Glutamatergic neuron (in vitro differentiated cells): ENCODE measurements at places on chromosomes 5 and 9.

GRCh38 chr9:77883846-77884771 lies 147.5 kb downstream of the GNAQ start:
- H3K4me3 ChIP-seq: no peak overlapping the region
- H3K27ac ChIP-seq: no peak overlapping the region
- H3K27me3 ChIP-seq: peaks cover 4% of the 10 kb centered on the region
- H3K4me1 ChIP-seq: peaks cover 18% of the 10 kb centered on the region
- DNase-seq: peak; percentile 25

DNA sequence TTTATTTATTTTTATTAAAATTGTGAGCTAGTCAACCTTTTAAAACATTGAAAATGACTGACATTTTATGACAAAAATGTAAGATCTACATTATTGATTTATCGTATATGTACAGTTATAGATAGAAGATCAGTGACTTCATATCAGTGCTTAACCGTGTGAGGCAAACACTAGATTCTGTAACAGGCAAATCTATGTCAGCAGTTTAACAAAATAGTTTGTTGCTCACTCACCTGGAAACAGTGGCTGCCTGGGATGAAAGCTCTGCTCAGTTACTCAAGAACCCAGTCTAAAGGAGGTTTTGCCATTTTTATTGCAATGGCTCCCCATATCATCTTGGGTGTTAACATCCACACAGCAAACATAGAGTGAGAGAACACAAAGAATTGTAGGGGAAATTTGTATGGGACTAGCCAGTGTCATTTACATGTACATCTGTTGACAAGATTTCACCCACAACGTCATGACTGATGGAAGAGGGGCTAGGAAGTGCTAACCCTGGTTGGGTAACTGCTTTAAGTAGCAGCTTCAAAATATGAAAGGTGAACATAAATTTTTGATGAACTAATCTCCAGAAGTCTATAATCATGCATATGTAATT lies 49.0 kb downstream of the SGCD start:
- H3K27ac ChIP-seq: no peak overlapping the region
- H3K4me1 ChIP-seq: peaks cover 6% of the 10 kb centered on the region
- H3K27me3 ChIP-seq: no peaks in the 10 kb centered on the region

GRCh38 chr5:58933891-58934628 lies 351.2 kb downstream of the RAB3C start:
- H3K36me3 ChIP-seq: no peaks in the 10 kb centered on the region
- DNase-seq: no peak
- no peak overlapping the region for H3K4me3 ChIP-seq
- peaks cover 3% of the 10 kb centered on the region for H3K27me3 ChIP-seq

- no peak for DNase-seq
- H3K4me1 ChIP-seq: peaks cover 15% of the 10 kb centered on the region
- H3K4me3 ChIP-seq: no peak overlapping the region
These were observed 174.5 kb downstream of the AOPEP start for GRCh38 chr9:94901019-94901363.

- H3K27me3 ChIP-seq: no peaks in the 10 kb centered on the region
- H3K36me3 ChIP-seq: no peaks in the 10 kb centered on the region
- H3K27ac ChIP-seq: no peak overlapping the region
- H3K4me1 ChIP-seq: no peaks in the 10 kb centered on the region
- no peak overlapping the region for H3K4me3 ChIP-seq
- DNase-seq: no peak
These were observed 193.8 kb downstream of the SMARCA2 start for GRCh38 chr9:2208991-2209390.

DNA sequence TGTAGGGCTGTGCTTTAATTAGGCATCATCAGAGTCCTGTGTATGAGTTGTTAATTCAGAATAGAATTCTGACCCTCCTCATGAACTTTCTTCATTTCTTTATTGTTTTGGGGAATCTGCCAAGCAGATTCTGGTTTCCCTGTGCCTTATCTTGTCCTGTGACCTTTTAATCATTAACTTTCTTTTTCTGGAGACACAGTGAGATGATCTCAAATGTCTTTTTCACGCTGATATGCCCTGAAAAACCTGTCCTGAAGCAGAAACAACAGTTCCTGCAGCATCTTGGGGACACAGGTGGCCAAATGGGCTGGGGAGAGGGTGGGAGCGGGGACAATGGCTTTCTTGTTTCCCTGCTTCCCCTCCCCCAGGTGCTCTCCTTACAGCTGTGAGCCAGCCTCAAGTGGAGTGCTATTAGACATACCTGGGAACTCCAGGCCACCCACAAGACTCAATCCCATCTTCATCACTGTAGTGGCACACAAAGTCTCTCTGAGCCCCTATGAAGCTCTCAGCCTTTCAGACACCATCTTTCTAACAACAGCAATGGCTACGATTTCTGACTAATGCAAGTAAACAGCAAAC lies 213.8 kb downstream of the ATP10B start:
- no peak overlapping the region for H3K4me3 ChIP-seq
- H3K27ac ChIP-seq: no peak overlapping the region
- no peaks in the 10 kb centered on the region for H3K4me1 ChIP-seq
- H3K36me3 ChIP-seq: no peaks in the 10 kb centered on the region
- H3K27me3 ChIP-seq: no peaks in the 10 kb centered on the region
- DNase-seq: no peak

DNA sequence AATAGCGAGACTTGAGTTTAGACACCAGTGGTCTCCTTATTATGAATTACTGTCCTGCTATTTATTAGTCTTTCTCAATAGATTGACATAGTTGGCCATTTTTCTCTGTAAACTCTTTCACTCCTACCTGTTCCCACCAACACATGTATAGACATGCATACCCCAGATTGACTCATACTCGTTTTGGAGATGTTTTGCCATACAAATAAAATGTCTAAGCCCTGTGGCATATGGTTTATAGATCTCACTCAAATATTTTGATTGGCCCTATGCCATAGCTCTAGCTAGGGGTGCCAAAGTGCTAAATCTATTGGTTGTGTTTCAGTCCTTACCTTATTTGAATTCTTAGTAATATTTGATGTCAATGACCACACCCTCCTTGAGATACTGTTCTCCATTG lies 42.3 kb downstream of the CAMK4 start:
- no peak overlapping the region for H3K27ac ChIP-seq
- H3K4me3 ChIP-seq: no peak overlapping the region
- H3K36me3 ChIP-seq: no peaks in the 10 kb centered on the region
- DNase-seq: no peak
- H3K27me3 ChIP-seq: peaks cover 3% of the 10 kb centered on the region

- H3K4me1 ChIP-seq: peaks cover 4% of the 10 kb centered on the region
- H3K27me3 ChIP-seq: peaks cover 12% of the 10 kb centered on the region
These were observed 1.5 kb downstream of the PIP5K1B start for GRCh38 chr9:68706363-68707201.

DNA sequence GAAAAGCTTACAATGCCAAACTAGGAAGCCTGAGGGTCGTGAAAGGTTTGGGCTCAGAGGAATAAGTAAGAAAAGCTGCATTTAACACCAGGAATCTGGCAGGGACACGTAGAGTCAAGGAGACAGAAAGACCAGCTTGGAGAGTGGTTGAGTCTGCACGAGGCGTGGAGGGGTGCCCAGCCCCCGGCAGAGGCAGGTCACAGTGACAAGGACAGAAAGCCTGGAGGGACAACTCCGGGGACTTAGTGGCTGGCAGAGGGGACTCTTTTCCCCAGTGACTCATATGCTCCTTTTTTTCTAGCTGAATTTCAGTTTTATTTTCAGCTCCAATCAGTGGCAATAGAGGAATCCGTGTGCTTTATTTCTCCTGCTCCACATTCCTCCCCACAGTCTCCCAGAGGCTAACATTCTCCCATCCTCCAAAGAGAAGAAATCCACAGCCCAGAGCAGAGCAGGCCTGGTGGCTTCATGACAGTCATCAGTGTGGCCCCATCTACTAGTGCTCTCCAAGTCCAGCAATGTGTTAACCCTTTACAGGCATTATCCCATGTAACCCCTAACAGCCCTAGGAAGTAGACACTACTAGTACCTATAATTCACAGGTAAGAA lies 80.7 kb downstream of the KCNIP1 start:
- no peak overlapping the region for H3K27ac ChIP-seq
- no peak overlapping the region for H3K4me3 ChIP-seq

DNA sequence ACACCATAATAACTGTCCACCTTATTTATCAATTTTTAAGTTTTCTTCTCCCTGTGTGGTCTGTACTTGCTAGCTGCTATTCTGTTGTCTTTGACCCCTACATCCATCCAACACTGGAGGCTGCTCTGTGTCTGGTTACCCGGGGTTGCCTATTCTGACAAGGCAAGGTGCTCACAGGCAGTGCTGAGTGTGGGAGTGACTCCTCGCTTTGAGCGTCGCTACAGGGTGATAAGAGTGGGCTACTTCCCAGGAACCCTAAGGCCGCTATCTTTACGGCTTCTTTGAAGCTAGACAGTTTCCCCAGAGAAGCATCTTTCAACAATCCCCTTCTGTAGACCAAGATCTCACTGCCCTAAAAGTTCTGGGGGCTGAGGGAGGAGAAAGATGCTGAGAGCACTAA lies 35.3 kb downstream of the NSUN2 start:
- H3K27ac ChIP-seq: no peak overlapping the region
- peaks cover 18% of the 10 kb centered on the region for H3K36me3 ChIP-seq
- H3K4me3 ChIP-seq: no peak overlapping the region
- DNase-seq: no peak
- peaks cover 9% of the 10 kb centered on the region for H3K27me3 ChIP-seq
- H3K4me1 ChIP-seq: peaks cover 33% of the 10 kb centered on the region

DNA sequence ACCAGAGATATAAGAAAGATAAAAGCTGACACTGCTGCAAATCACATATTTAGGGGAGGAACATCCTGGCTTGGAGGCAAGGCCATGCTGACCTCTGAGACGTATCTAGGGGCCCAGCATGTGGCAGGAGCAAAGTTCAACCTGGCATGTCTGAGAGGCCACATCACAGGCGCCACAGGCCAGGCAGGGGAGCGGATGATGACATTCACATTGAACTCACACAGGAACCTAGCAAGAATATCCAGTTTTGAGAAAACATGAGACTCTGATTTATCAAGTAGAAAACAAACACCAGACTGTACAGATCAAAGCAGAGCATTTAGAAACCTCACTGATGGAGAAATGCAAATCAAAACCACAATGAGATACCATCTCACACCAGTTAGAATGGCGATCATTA lies 64.2 kb upstream of the STK32A start:
- no peak for DNase-seq
- no peaks in the 10 kb centered on the region for H3K36me3 ChIP-seq
- no peak overlapping the region for H3K4me3 ChIP-seq
- H3K27me3 ChIP-seq: no peaks in the 10 kb centered on the region
- H3K4me1 ChIP-seq: no peaks in the 10 kb centered on the region

DNA sequence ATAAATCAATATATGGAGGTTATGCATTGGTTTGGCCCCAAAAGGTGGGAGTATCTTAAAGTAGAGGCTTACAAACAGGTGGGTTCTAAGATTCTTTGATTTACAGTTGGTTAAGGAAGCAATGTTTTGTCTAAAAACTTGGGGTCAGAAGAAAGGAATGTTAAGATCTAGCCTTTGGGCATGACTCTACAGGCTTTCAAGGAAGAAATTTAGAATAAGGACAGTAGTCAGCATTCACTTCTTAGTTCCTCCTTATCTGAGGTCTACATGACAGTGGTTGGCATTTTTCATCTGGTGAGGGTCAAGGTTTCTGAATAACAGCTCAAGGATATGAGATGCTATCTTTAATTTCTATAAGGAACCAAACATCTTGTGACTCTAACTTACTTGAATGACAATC lies 122.8 kb downstream of the CAMK4 start:
- no peaks in the 10 kb centered on the region for H3K27me3 ChIP-seq
- H3K4me3 ChIP-seq: no peak overlapping the region

GRCh38 chr5:149060325-149060724 lies 2.5 kb downstream of the SH3TC2 start:
- DNase-seq: no peak
- no peaks in the 10 kb centered on the region for H3K27me3 ChIP-seq
- H3K27ac ChIP-seq: no peak overlapping the region
- H3K4me1 ChIP-seq: no peaks in the 10 kb centered on the region
- no peaks in the 10 kb centered on the region for H3K36me3 ChIP-seq

- no peak overlapping the region for H3K4me3 ChIP-seq
- H3K4me1 ChIP-seq: no peaks in the 10 kb centered on the region
- H3K36me3 ChIP-seq: no peaks in the 10 kb centered on the region
- H3K27me3 ChIP-seq: peaks cover 1% of the 10 kb centered on the region
These were observed 124.1 kb upstream of the KCNN2 start for GRCh38 chr5:114237766-114238165.

GRCh38 chr5:153601377-153601776 lies 110.9 kb downstream of the GRIA1 start:
- no peak overlapping the region for H3K4me3 ChIP-seq
- H3K36me3 ChIP-seq: no peaks in the 10 kb centered on the region
- no peak for DNase-seq
- no peak overlapping the region for H3K27ac ChIP-seq
- peaks cover 2% of the 10 kb centered on the region for H3K27me3 ChIP-seq

- no peak for DNase-seq
- peaks cover 2% of the 10 kb centered on the region for H3K4me1 ChIP-seq
- H3K36me3 ChIP-seq: no peaks in the 10 kb centered on the region
- H3K27me3 ChIP-seq: no peaks in the 10 kb centered on the region
- H3K27ac ChIP-seq: no peak overlapping the region
- H3K4me3 ChIP-seq: no peak overlapping the region
These were observed 806.9 kb upstream of the CDH9 start for GRCh38 chr5:27845248-27845647.

- no peaks in the 10 kb centered on the region for H3K36me3 ChIP-seq
- H3K4me3 ChIP-seq: no peak overlapping the region
- H3K27ac ChIP-seq: peak overlapping the region; percentile 28
- DNase-seq: no peak
- peaks cover 3% of the 10 kb centered on the region for H3K4me1 ChIP-seq
These were observed 437.7 kb downstream of the SEMA5A start for GRCh38 chr5:9108162-9108561.

DNA sequence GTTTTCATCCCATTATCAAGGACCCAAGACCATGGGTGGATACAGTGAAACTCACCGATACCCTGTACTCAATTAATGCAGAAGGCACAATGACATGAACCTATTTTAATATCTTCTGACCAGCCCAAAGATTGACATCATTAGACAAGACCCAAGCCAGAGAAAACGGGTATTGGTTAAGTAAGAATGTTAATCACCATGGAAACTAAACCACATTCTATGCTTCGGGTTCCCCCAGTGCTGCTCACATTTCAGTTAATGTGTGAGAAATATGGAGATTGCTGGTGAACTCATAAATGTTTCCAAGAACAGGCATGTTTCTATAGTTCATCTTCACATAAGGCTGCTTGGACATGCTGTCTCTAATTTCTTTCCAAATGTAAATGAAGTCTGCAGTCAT lies 77.0 kb downstream of the IRX2 start:
- peaks cover 6% of the 10 kb centered on the region for H3K36me3 ChIP-seq
- no peaks in the 10 kb centered on the region for H3K27me3 ChIP-seq
- no peaks in the 10 kb centered on the region for H3K4me1 ChIP-seq
- DNase-seq: no peak

GRCh38 chr5:41151564-41151963 lies 61.8 kb downstream of the C6 start:
- DNase-seq: no peak
- H3K36me3 ChIP-seq: no peaks in the 10 kb centered on the region
- no peak overlapping the region for H3K27ac ChIP-seq
- no peaks in the 10 kb centered on the region for H3K27me3 ChIP-seq

- peaks cover 36% of the 10 kb centered on the region for H3K4me1 ChIP-seq
- peaks cover 7% of the 10 kb centered on the region for H3K36me3 ChIP-seq
- DNase-seq: peak; percentile 53
- H3K4me3 ChIP-seq: peak overlapping the region; percentile 72
These were observed 41.9 kb downstream of the TGFBI start for GRCh38 chr5:136070486-136071285.

- H3K36me3 ChIP-seq: no peaks in the 10 kb centered on the region
- no peaks in the 10 kb centered on the region for H3K4me1 ChIP-seq
- H3K27ac ChIP-seq: no peak overlapping the region
- no peak for DNase-seq
These were observed 30.5 kb upstream of the ZSWIM6 start for GRCh38 chr5:61301341-61302199.

GRCh38 chr9:114718801-114719221 lies 36.8 kb upstream of the TEX48 start:
- H3K4me1 ChIP-seq: peaks cover 32% of the 10 kb centered on the region
- peaks cover 5% of the 10 kb centered on the region for H3K36me3 ChIP-seq
- peaks cover 8% of the 10 kb centered on the region for H3K27me3 ChIP-seq
- no peak for DNase-seq
- H3K4me3 ChIP-seq: no peak overlapping the region
